ENCODE measurements at places on chromosomes 1 and 21. TPM values are rescaled to one million over a fixed set of nuclear protein-coding genes. Genes with fewer than 3 reads are reported as not detected.

The DISP3 gene
- total RNA-seq, result not detected

DNA sequence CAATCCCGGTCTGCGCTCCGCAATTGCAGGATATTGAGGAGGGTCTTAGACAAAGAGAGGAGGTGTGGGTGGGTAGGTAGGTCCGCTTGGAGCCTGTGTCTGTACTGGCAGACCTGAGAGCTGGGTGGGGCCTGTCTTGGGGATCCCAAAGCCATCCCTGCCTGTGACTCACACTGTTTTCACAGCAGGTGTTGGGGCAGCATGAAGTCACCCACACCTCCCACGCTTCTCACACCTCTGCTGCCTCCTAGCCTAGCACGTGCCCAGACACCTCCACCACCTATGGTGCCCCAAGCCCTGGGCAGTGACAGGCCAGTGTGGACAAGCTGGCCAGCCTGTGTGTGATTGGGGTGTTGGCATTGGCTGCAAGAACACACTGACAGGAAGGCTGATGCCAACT lies 65.7 kb upstream of the ECE1 start:
- DNase-seq, result no peak

GRCh38 chr1:171110621-171111326 lies 20.1 kb downstream of the FMO3 start:
- DNase-seq, result no peak

GRCh38 chr21:34520764-34521508 lies 8.9 kb upstream of the KCNE1 start:
- DNase-seq, result no peak

- no peak for DNase-seq
These were observed 24.6 kb downstream of the C1orf198 start for GRCh38 chr1:230843503-230844309.

DNA sequence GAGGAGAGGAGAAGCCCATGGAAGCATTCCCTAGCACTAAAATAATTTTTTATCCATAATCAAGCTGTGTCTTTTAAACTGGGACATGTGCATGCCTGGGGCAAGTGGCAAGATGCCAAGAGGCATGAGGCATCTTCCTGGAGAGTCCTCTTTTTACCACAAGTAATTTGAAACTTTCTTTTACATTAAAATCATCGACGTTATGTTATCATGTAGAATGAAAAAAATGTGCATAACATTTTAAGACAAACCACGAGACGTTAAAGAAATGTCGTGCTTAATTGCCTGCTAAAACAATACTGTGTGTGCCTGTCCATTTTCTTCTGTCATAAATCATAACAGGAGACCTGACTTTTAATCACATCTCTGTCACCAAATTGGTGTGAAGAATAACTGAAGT lies 1.5 kb downstream of the STYXL2 start:
- no peak for DNase-seq

DNA sequence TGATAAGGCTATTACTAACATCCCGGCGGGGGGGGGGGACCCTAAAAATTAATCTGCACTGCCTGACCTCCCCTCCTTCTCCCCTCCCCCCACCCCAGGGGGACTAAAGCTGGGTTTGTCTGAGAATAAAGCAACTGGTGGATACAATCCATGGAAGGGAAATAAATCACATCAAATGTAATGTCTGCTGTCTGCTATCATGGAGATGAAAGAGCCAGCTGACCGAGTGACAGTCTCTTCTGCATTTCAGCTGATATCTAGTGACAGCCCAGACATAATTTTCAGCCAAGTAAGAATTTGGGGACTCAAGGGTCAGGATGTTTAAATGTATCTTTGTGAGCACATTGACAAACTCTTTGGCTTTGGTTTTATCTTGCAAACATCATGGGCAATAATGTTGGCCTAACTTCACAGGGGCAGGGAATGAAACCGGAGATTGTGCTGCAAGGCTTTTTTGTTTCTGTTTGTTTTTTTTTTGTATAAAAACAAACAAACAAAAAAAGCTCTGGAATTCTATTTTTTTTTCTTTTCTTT lies 44.7 kb downstream of the HTR6 start:
- no peak for DNase-seq

The ZYG11B gene
- 35.2 TPM for total RNA-seq

DNA sequence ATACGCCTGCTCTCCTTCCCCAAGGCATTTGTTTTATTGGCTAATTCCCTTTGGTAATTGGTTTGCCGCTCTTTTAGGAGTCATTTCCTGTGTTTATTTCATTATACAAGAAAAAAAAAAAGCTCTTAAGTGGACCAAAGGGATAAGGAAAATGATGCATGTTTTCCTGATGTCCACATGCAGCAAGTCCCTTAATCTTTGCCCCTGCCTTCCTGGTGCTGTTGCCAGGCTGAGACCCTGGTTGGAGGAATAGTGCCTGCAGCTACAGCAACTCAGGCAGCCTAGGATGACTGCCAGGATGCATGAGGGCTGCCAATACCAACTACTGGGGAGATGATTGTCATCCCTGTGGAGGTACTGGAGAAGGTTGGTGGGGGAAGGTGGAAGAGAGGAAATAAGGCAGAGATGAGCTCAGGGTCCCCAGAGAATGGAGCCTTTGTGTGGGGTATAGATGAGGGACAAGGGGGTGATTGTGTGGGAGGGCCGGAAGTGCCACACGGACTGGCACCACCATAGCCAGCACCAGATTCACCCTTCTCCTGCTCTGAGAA lies 6.1 kb upstream of the GATAD2B start:
- DNase-seq, result peak; percentile 18

GRCh38 chr1:13992489-13993285 lies 292.7 kb downstream of the PRDM2 start:
- no peak for DNase-seq

GRCh38 chr1:151756291-151756690 lies 7.0 kb downstream of the MRPL9 start:
- no peak for DNase-seq

The FYB2 gene
- 19.5 TPM for total RNA-seq

DNA sequence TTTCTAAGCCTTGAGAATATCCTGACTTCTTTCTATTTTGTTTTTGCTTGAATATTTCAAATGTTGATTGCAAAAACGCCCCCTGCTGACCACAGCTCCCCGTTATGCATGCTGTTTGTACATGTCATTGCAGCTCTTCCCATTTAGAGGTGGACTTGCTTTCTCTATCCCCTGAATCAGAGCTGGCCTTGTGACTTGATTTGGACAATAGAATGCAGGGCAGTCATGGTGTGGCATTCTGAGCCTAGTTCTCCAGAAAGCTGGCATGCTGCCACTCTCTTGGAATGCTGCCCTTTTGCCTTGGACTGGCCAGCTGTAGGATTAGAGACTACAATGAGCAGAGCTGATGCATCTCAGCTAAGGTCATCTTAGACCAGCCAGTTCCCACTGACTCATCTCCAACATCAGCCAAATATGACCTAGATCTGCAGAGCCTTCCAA lies 1561.5 kb downstream of the MRPL39 start:
- DNase-seq, result peak; percentile 49

DNA sequence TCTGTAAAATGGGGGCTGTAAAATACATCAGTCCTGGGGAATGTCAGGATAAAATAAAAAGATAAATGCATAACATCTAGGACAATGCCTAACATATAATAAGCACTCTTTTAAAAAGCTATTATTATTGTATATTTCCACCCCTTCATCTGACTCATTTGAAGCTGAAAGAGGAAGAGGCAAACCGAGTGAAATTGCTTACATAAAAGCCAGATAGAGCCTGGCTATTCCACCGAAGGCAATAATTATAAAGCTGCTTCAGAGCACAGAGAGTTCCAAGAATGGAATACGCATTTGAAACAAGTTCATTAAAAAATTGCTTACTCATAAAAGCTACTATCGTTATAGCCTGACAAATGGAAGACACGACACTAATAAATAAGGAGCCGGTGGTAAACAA lies 186.1 kb upstream of the CAMK1G start:
- no peak for DNase-seq

The CYYR1 gene
- 1.5 TPM for total RNA-seq

- DNase-seq, result no peak
These were observed 834.1 kb upstream of the PRMT6 start for GRCh38 chr1:106222403-106222802.

The TTLL7 gene
- total RNA-seq, result 4.3 TPM

DNA sequence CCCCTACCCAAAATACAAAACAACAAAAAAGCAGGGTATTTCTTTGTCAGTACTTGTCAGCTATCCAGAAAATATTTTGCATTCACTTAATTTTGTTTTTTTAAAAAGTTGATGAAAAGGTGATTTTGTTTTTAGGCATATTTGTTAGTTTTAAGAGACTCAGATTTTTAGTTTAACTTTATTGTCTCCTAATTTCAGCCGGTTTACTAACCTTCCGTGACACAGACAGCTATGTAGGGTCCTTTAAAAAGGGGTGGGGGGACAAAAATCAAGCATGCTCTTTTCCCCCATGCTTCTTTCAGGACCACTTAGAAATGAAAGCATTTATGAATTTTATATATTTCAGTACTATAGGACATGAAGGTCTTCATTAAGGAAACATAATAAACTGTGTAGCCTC lies 1.6 kb downstream of the PBX1 start:
- no peak for DNase-seq

The COA6 gene
- 13.9 TPM for total RNA-seq

The HCN3 gene
- 0.56 TPM for total RNA-seq

The SMCP gene
- not detected for total RNA-seq

DNA sequence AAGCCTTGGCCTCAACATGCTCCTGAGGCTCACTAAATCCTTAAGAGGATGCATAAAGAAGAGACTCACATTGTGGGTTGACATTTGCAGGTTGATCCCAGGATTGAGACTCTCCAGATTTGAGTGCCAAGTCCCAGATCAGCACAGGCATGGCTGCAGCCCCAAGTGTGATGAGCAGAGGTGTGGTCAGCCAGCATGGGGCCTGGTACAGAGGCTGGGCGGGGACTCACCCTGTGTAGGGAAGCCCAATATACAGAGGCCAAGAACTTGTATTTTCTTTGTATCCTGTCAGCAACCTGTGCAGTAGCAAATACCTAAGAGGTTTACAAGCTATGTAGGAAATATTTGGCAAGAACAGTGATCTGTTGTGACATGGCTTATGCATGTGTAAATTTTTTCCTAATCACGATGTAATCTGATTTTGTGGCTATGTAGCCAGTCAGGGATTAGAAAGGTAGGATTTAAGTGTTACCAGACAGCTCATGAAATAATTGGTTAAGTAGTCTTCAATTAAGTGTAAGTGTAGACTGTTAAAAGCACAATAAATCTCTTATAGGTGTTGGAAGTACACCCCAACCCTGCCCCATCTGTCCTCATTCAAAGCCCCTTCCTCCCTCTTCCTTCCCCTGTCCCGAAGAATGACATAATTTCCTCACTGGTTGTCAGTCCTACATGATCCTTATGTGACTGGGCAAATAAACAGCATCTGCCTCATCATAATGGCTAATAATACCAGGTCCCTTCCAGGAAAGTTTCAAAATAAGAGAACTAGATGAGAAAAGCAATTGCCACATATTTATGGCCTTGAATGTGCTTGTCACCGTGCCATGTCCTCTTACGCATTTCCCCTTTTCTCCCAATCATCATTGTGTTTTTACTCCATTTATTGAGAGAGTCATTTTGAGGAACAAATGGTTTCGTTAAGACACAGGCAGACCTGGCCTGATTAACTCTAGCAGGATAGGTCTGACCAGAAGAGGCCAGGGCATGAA lies 120.9 kb downstream of the HLX start:
- DNase-seq, result no peak

DNA sequence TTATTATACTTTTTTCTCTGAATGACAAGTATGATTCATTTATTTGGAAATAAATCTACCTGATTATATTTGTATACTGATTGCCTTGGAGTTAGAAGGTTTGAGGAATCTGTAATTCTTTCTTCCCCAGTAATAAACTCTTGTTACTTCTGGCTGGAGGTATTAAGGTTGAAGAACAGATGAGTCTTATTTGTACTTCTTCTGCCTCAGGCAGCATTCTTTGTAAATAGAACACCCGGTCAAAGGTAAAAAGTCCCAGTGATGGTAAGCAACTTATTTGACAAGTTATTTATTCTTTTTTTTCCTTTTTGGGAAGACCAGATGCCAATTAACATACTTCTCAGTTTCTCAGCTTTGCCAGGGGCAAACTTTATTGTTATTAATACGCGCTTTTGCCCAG lies 12.9 kb downstream of the SNX27 start:
- no peak for DNase-seq

The SYT2 gene
- total RNA-seq, result not detected

- no peak for DNase-seq
These were observed 160.3 kb upstream of the FMN2 start for GRCh38 chr1:239931341-239931740.

DNA sequence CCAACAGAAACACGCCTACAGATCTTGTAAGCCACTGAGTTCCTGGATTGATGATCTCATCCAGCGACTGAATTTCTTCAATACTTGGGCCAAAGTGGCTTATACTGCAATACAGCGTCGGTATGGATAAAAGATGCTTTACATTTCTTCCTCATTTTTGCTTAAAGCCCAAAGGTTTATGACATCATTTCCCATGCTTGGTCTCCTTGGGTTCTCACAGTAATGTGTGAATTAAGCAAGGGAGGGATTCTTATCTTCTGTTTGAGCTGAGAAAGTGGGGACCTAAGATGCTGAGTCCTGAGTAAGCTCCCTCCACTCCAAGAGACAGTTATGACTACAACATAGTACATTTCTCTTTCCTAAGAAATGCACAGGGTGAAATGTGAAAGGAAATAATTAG lies 39.5 kb downstream of the LBR start:
- DNase-seq, result no peak

GRCh38 chr1:171654942-171655745 lies 2.7 kb upstream of the MYOC start:
- DNase-seq, result peak; percentile 58

DNA sequence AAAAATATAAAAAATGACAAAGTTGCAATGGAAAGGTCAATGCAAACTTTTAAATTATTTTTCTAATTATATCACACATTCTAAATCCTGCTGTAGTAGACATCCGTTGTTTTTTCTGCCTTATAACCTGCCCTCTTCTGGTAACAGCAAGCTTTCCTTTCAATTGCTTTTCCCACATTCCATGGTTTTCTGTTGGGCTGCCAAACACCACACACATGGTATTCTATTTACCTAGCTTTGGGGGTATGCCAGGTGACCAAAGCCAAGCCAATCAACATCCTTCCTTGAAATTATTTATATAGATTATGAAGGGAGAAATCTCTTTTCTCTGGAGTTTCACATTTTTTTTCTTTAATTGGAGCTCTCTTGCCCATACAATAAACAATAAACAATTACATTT lies 3.4 kb upstream of the LAMC1 start:
- DNase-seq, result no peak

- DNase-seq, result no peak
These were observed 56.0 kb upstream of the PLXNA2 start for GRCh38 chr1:208300084-208300770.

DNA sequence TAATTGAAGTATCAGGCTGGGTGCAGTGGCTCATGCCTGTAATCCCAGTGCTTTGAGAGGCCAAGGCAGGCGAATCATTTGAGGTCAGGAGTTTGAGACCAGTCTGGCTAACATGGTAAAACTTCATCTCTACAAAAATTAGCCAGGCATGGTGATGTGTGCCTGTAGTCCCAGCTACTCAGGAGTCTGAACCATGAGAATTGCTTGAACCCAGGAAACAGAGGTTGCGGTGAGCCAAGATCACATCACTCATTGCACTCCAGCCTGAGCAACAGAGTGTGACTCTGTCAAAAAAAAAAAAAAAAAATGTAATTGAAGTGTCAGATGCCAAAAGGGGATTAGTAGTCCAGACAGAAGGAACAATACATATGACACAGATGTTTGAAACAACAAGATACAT lies 56.7 kb downstream of the SLC44A5 start:
- DNase-seq, result no peak

- DNase-seq, result no peak
These were observed 156.0 kb upstream of the TIAM1 start for GRCh38 chr21:31500071-31500470.

GRCh38 chr1:67239738-67240137 lies 67.9 kb upstream of the IL12RB2 start:
- no peak for DNase-seq

The SPRR1A gene
- total RNA-seq, result not detected

The BTBD8 gene
- total RNA-seq, result 2.9 TPM

The BECN2 gene
- not detected for total RNA-seq
